ENCODE measurements at places on chromosomes 7 and 10.

- DNase-seq = peak; percentile 70
Observed at GRCh38 chr7:71560354-71560995, 428.5 kb downstream of the GALNT17 start.

GRCh38 chr10:62726142-62726541, 78.4 kb upstream of the ADO start:
- DNase-seq = no peak

DNA sequence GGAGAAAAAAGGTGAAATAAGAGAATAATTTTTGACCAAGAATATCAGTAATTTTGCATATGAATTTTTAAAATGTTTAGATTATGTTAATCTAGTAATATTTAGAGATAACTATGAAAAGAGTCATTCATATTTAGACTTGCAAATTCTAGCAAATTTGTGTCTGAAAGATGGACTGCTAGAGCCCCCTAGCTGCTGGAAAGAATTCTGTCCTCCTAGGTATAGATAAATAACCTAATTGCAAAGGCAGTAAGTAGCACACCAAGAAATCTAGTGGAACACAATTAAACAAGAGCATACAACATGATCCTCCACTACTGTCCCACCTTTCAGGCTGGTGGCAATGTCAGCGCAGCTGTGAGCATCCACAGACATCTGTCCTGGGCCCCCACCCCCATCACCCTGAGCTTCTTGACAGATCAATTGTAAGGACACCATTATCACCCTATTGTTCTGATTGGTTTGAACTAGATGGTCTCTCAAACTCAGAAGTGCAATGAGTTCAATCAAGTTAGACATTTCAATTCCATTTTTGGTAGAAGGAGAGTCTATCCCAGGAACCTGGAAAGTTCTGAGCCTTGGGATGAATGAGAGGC, 15.0 kb upstream of the GFRA1 start:
- DNase-seq = no peak

DNA sequence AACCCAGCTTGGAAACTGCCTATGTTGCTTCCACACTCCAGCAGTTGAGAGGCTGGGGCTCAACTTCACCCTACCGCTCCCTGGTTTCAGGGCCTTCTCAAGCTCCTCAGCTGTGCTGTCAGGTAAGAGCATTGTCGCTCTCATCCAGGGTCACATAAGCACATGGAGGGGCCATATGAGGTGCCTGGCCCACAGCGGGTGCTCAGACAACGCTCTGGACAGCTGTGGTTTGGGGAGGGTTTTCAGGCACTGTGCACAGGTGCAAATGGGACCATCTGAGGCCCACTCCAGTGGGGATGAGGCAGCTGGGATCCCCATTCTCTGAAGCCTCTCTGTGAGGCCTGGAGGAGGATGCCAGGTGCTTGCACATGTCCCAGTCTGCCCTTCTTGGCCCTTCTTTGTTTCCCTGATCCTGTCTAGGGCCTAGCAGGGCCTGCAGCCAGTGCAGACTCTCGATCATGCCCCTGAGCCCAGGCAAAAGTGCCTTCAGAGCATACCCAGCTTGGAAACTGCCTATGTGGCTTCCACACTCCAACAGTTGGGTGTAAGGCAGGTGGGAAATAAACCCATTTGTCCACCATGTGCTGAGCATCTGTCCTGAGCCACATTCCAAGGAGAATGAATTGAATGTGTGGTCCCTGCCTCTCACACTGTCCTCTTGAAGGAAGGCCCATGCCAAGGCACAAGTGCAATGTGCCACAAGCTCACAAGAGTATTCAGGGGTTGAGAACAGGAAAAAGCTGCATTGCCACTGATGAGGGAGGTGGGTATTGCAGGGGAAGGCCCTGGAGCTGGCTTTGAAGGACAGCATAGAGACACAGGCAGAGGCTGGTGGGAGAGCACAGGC, 40.3 kb downstream of the VSTM4 start:
- no peak for DNase-seq

DNA sequence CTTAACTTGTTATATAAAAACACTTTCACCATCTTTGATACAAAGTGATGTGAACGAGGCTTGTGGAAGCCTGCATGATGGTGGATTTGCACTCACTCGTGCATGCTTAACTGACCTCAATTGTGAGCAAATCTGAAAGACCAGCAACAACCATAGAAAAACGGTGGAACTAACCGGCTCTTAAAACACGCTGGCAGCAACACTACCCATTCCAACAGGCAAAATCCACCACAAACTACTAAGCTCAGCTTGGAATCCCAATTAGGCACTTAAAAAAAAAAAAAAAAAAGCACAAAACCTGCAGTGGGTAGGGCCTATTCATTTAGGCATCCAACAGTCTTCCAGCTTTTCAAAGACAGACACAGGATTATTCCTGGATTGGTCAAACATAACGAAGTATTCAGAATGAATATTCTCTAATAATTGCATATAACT, 1.8 kb downstream of the GDI2 start:
- DNase-seq = peak; percentile 62

GRCh38 chr10:36872702-36873393, 252.6 kb upstream of the ANKRD30A start:
- no peak for DNase-seq

DNA sequence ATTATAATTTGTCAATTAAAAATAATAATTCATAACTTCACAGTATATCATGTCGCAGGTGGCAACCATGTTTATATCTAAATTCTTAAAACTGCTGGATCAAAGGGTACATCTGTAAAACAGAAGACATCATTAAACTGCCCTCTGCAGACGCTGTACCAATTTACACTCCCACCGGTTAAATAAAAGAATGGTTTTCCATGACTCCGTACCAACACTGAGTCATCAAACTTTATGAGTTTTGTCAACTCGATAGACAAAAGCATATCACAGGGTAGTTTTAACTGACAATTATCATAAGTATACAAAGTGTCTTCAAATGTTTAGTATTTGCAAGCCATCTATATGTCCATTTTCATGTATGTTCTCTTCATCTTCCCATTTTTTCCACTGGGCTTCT, 5.7 kb upstream of the GSTK1 start:
- no peak for DNase-seq

DNA sequence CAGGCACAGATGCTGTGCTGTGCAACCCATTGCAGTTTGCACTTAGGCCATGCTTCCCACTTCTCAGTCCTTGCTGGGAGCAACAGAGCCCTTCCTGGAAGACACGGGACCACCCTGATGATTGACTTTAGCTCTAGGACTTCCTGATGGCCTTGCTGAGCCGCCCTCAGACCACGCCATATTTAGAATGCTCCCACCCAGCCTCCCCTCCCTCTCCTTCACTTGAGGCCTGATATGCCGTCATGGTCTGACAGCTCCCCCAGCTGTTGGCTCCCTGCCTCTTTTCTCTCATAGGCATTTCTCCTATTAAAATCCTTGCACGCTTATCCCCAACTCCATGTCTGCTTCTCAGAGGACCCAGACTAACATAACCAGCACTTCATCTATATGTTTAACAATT, 29.4 kb upstream of the GATAD1 start:
- no peak for DNase-seq

GRCh38 chr7:12941512-12941911, 254.1 kb downstream of the ARL4A start:
- no peak for DNase-seq

DNA sequence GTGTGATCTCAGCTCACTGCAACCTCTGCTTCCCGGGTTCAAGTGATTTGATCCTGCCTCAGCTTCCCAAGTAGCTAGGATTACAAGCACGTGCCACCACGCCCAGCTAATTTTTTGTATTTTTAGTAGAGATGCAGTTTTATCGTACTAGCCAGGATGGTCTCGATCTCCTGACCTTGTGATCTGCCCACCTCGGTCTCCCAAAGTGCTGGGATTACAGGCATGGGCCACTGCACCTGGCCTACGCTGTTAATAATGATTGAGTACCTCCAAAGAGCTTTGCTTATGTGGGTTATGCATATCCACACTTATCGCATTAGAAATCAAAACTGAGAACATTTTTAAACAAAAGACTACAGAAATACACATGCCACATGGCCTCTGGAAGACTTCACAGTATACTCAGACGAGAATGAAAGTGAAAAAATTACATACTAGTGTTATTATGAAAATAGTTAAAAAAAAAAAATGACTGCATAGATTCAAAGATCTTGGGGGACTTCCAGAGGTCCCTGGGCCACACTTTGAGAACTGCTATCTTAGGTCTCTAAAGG, 25.4 kb downstream of the RPP38 start:
- no peak for DNase-seq
